Inflammatory macrophage (primary cell): ENCODE measurements at places on chromosomes 4 and X.

GRCh38 chr4:35649778-35650177 lies 594.5 kb downstream of the ARAP2 start:
- DNase-seq: peak; percentile 74

DNA sequence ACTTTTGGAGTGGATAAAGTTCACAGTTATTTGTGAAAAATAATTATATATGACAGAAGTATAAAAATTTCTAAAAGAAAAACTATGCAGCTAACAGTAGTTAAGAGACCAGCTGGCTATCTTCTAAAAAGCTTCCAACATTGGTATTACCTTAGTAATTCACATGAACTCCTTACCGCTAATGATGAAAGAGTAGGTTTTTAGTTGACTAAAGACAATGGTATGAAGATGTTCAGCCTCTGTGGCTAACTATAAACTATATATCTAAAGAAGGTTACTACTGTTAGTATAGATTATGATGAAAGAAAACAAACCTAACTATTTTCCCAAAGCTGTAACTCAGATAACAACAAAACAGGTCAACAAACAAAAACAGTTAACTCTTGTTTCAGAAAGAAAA lies 10.4 kb downstream of the CCNI start:
- DNase-seq: no peak

GRCh38 chr4:172009446-172010230 lies 196.4 kb downstream of the GALNTL6 start:
- DNase-seq: no peak

DNA sequence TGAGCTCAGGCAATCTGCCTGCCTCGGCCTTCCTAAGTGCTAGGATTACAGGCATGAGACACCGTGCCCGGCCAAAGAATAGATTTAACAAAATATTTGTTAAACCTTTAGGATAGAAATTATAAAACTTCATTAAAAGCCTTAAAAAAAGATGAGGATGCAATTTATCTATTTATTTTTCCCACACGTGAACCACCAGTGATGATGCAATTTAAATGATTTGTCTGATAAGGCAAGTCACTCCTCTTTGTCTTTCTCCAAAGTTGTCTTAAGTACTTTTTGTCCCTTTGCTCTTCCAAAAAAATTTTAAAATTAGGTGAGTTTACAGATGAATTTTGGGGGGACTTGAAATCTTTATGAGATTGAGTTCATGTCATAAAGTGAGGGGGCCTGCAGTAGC lies 58.2 kb downstream of the SLC34A2 start:
- no peak for DNase-seq

DNA sequence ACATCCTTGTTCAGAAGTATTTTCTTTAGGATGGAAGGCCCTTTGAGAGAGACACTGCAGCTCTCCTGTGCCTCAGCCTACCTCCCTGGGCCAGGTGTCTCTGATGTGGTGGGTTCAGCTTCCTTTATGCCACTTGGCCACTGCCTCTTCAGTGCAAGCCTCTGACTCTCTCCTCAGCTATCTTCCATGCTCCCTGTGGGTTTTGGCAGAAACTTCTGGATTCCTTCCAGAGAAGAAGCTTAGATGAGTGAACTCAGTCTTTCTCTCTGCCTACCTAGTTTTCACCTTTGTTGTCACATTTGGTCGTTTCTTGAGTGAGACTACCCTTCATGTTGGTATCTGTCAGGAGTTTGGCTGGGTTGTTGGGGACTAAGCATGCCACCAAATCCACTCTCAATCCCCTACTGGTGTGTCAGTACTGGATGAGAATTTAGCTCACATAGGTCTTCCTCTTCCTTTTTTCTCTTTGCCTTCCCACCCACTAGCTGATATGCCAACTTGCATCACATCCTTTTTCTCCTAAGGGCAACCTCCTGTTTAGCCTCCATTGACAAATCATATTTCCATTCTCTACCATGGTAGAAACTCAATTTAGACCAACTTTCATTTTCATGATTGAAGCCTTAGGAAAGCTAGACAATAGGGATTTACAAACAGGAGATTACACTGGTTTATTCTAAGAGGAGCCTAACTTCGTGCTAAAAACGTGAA lies 32.0 kb downstream of the IL15 start:
- peak; percentile 31 for DNase-seq

DNA sequence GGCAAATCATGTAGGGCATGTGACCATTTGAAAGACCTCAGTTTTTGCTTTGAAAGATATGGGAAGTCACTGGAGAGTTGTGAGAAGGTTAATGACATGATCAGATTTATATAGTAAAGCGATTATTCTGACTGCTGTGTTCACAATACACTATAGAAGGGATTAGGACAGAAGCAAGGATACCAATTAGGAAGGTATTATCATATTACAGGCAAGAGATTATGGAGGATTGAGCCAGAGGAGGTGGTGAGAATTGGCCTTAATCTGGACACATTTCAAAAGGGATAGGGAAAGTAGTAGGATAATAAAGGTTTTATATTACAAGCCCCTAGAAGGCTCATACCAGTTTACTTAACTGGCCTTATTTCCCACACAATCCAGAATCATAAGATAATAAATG lies 124.9 kb upstream of the POF1B start:
- no peak for DNase-seq

- no peak for DNase-seq
Observed at GRCh38 chrX:96971812-96972211, 88.1 kb downstream of the RPA4 start.

DNA sequence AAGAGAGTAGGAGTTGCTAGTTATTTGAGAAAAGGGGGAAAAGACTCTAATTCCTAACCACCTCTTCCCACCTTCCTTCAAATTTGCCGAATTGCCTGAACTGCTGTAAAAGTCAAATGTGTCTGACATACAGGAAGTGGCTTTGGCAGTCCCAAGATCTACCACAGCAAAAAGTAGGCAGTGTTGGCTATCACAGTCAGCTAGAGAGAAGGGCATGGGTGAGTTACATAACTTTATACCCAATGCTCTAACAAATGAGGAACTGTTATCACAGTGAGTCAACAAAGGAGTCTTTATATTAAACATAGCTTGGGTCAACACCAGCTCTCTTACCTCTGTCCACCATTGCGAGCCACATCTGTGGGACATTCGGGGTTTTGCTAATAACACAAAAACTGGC lies 2.4 kb upstream of the MBNL3 start:
- DNase-seq: peak; percentile 80

DNA sequence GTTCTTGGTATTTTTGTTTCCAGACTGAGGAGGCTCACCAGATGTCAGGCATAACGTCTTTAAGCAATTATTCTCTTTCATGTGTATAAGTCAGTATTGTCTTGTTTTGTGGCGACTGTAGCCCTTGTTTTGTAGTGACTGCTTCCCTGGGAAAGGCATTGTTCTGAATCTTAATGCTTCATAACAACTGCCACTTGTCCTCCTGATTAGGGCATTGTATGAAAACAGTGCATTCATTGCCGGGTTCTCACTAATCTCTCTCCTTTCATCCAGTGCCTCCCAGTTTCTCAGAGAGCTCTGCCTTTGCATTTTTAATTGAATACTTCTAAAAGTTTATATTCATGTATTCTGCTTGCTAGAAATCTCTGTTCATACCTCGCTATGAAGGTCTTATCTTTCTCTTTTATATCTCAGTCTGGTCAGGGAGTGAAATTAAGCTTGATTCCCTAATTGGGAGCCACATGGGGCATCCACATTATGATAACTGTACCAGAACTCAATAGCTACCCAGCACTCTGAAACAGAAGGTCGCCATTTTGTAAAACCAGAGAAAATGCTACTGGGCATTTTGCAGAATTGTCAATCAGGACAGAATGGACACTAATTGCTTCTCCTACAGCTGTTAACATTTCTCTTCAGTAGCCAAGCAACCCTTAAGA lies 149.8 kb downstream of the GBA3 start:
- DNase-seq: no peak

DNA sequence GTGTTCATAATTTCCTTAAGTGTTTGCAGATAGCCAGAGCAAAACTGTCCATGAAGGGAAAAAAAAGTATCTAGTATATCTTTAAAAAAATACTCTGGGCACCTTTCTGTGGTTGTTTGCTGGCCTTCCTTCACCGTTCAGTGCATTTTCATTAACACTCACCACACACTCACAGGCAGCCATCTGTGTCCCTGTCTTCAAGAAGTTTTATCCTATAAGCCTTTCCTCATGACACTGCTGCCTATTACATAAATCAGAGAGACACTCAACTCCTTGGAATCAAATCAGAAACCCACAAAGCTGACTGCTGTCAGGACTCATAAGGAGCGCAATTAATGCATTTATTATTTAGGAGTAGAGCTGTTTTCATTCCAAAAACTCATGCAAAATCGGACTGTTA lies 1720.2 kb downstream of the PCDH7 start:
- no peak for DNase-seq
